NCI-H146 (cell line): ENCODE measurements at places on chromosomes 13 and 19.

DNA sequence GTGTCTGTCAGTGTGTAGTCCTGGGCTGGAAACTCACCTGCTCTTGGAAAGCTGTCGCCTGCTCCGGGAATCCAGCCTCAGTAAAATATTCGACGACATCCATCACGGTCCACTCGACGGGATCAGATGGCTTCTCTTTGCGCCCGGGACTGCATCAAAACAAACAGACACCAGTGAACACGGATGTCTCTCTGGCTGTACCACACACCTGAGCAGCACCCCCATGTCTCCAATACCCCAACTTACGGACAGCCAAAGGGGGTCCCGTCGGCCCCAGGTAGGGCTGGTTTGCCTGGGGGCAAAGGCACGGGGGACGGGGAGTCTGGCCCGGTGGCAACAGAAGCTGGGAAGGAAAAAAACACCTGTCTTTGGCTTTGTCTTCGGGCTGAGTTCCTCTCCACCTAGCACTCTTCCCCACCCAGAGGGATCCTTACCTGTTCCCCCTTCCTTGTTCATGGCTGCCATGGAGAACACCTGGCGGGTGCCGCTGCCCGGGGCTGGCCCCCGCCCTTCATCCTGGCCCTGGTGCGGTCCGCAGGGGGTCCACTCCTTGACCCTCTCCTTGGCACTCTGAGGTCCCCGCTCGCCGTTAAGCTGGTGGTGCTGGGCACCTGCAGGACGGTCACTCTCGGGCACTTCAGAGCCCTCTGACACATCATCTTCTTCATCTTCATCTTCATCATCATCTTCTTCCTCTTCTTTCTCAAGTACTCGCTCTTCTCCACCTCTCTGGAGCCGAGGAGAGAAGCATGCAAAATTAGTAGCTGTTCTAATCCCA lies 1.7 kb downstream of the SAMD1 start:
- no peak for DNase-seq

GRCh38 chr19:56253737-56254136 lies 18.8 kb upstream of the EDDM13 start:
- peak; percentile 79 for DNase-seq

GRCh38 chr19:42422901-42423461 lies 4.2 kb downstream of the LIPE start:
- DNase-seq, result peak; percentile 83

DNA sequence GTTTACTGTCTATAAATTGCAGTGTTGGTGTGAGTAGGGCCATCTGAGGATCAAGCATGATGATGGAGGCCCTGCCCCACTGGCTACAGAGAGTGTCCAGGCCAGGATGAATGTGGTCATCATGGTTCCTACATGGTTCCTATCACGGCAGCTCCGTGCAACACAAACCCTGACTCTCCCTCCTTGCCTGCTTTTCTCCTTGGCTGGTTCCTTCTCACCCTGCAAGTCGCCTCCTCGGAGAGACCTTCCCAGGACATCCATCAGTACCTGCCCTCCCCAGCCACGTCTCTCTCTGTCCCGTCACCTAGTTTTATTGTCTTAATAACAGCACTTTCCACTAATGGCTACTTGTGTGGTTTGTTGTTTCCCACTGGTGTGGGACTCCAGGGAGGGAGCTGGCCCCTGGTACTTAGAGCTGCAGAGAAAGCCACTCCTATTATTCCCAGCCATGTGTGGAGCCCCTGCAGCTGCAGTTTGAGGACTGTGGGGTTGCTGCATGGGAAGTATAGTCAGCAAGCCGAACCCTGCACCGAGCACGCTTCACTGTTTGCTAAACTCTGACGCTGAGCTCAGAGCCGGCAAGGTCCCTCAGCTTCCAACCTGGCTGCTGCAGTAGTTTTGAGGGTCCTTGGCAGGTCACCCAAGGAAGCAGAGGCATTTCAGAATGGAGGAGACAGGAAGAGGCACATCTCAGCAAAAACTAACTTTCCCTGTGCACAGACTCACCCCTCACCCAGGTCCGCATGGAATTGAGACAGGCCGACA lies 146.4 kb upstream of the VSTM2B start:
- no peak for DNase-seq

- no peak for DNase-seq
Measured at GRCh38 chr19:16160943-16161560, 12.3 kb downstream of the CIB3 start.

GRCh38 chr13:113736258-113736731 lies 22.7 kb upstream of the TMEM255B start:
- no peak for DNase-seq
